DMS153 (cell line): ENCODE measurements at places on chromosomes 1 and 21.

- no peak for DNase-seq
Measured at GRCh38 chr1:43711524-43712386, 4.4 kb downstream of the ST3GAL3 start.

GRCh38 chr1:65258106-65258505 is 51.2 kb upstream of the DNAJC6 start:
- DNase-seq = no peak

- DNase-seq = peak; percentile 86
Measured at GRCh38 chr1:151196292-151196800, 2.0 kb upstream of the PIP5K1A start.

- no peak for DNase-seq
Measured at GRCh38 chr1:235073331-235073967, 55.2 kb downstream of the TOMM20 start.

GRCh38 chr1:3461934-3462275 is 7.4 kb downstream of the ARHGEF16 start:
- DNase-seq = no peak

DNA sequence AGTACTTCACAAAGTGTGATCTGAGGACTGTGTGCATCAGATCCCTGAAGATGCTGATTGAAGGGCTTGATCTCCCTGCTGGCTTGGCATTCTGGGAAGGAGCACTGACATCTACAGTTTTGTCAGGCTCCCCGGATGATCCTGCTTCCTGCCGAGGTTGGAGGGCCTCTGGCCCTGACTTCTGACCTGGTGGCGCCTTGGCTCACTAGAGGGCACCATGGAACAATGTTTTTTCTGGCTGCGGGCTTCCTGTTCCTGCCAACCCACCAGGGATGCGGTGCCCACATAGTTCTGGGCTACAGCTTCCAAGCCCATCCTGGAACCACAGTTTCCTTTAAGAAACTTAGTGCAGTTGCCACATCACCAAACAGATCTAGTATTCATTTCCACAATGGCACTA is 38.8 kb upstream of the RASAL2 start:
- DNase-seq = peak; percentile 57

GRCh38 chr1:3103967-3104677 is 35.1 kb downstream of the PRDM16 start:
- no peak for DNase-seq

DNA sequence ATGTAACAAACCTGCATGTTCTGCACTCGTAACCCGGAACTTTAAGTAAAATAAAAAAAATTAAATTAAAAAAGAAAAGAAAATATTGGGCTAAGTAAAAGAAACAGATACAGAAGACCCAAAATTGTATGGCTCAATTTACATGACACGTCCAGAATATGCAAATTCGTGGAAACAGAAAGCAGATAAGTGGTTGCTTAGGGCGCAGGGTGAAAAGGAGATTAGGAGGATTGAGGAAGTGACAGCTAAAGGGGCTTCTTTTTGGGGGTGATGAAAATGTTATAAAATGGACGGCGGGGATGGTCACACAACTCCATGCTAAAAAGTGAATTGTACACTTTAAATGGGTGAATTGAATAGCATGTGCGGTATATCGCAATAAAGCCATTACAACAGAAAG is 27.4 kb upstream of the ZBTB21 start:
- DNase-seq = no peak

DNA sequence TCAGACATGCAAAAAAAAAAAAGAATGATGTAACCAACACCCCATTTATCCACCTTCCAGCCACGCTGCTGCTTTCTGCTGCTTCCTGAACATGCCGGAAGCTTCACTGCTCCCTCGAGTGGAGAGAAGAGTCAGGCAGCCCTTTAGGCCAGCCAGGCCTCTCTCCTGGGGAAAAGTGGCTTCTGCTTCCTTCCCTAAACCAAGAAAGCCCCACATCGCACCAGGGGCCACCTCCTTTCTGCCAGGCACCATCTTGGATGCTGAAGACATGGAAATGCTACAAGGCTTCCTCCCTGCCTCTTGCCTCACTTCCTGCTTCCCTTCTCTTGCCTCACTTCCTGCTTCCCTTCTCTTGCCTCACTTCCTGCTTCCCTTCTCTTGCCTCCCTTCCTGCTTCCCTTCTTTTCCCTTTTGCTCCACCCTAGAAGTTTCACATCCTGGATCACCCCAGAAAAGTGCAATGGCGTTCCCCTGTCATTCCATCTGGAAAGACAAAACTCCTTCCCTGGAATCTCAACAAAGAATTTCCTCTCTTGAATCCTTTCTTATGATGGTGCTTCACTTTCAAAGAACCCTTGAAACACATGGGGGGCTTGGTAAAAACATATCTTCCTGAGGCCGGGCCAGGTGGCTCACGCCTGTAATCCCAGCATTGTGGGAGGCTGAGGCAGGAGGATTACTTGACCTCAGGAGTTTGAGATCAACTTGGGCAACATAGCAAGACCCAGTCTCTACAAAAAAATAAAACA is 18.7 kb downstream of the TNFRSF8 start:
- no peak for DNase-seq

GRCh38 chr1:91617285-91617765 is 116.7 kb downstream of the CDC7 start:
- peak; percentile 21 for DNase-seq

DNA sequence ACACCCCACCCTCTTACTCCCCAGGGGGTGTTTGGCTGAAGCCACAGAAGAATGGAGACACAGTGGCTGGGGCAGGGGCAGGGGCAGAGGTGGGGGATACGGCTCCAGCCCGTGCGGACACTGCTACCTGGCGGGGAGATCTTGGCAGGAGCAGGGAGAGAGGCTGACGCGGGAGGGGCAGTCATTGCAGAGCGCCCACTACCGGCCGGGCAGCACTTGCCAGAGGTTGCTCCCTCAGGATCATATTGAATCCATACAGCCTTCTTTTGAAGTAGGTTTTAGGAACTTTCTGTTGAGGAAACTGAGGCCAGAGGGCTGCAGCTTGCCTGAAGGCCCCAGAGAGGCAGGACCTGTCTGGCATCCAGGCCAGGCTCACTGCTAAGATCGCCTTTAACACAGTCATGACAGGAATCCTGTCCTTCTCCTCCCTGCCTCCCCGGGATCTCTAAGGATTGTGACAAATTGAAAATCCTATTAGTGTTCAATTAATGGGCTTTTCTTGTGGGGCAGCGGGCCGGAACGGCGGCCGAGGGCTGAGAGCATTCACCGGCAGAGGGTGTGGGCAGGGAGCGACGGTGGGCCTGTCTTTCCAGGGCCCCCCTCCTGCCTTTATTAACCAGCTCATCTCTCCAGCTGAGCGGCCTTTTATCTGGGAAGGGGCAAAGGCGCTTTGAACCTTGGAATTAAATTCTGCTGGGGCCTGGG is 65.5 kb upstream of the WNT4 start:
- no peak for DNase-seq

- no peak for DNase-seq
Measured at GRCh38 chr1:151309811-151310323, 17.3 kb downstream of the PI4KB start.

- no peak for DNase-seq
Measured at GRCh38 chr1:18112611-18113010, 5.0 kb downstream of the IGSF21 start.

DNA sequence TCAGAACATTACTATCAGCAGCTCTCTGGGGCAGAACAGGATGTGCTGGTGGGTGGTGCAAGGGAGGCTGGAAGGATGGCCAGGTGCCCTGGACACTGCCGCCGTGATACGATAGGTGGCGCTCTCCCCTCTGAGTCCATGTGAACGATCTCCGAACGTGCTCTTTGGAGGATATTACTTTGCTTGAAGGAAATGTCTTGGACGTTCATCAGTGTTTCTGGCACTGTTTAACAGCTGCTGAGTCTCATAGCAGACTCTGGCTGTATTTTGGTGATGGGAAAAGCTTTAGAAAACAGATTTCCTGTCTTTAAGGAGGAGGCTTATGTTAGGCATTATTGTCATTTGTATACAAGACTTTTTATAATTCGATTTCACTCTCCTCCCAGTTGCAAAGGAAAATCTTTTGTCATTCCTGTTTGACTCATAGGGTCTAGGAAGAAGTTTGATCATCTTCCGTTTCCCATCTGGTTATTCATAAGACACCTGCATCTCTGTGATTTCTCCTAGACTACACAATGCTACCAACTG is 386.2 kb upstream of the ADGRL2 start:
- no peak for DNase-seq

DNA sequence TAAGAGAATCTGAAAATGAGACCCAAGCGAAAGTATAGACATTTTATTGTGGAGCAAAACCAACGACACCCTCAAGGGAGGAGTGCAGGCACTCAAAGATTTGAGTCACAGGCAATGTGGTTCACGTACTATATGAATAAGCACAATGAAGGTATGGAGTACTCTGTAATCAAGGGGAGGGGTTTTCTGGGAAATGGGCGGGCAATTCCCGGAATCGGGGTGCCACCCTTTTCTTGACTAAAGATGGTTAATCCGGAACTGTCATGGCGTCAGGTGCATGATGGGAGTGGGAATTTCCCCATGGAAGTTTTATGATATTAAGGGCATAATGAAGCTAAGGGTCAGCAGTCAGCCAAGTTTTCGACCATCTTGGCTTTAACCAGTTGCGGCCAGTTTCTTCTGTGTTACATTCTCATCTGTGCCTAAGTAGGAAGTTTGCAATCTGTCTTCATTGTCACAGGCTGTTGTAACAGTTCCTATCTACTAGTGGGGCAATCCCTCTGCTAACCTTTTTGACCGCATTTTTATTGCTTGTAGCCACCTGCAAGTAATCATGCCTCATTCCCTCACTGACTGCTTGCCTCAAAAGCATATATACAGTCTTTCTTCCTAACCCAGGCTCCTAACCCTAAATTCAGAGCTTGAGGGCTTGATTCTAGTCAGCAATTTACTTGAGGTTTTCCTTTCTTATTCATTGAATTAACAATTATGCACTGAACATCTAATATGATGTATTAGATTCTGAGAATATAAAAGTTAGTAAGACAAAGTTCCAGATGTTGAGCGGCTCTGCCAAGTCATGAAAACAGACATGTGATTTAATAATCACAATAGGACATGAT is 775 bp upstream of the AIM2 start:
- DNase-seq = no peak

- DNase-seq = no peak
Measured at GRCh38 chr1:3393987-3394920, 60.2 kb upstream of the ARHGEF16 start.

GRCh38 chr1:243246916-243247315 is 8.2 kb downstream of the CEP170 start:
- DNase-seq = no peak

DNA sequence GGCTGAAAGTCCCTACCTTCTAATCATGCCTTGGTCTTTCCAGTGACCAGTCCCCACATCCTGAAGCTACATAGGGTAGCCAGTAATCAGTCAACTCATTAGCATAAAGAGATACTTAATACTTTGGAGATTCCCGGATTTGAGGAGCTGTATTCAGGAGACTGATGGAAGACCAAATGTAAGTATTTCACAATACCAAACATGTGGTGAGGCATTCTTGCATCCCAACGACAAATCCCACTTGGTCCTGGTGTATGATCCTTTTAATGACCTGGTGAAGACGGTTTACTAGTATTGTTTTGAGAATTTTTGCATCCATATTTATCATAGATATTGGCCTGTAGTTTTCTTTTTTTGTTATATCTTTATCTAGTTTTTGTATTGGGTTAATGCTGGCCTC is 40.6 kb downstream of the RGS7 start:
- DNase-seq = no peak

GRCh38 chr1:234956821-234957329 is 171.8 kb downstream of the TOMM20 start:
- no peak for DNase-seq

GRCh38 chr1:230084408-230085177 is 17.6 kb downstream of the GALNT2 start:
- no peak for DNase-seq

GRCh38 chr1:215321802-215322201 is 239.3 kb downstream of the KCNK2 start:
- no peak for DNase-seq

GRCh38 chr1:25343872-25344271 is 5.7 kb downstream of the TMEM50A start:
- DNase-seq = no peak

GRCh38 chr1:93821423-93822144 is 57.4 kb downstream of the DNTTIP2 start:
- DNase-seq = no peak

- no peak for DNase-seq
Measured at GRCh38 chr1:96934282-96934681, 212.7 kb downstream of the PTBP2 start.

- DNase-seq = no peak
Measured at GRCh38 chr1:39488012-39488545, 3.4 kb upstream of the BMP8A start.

DNA sequence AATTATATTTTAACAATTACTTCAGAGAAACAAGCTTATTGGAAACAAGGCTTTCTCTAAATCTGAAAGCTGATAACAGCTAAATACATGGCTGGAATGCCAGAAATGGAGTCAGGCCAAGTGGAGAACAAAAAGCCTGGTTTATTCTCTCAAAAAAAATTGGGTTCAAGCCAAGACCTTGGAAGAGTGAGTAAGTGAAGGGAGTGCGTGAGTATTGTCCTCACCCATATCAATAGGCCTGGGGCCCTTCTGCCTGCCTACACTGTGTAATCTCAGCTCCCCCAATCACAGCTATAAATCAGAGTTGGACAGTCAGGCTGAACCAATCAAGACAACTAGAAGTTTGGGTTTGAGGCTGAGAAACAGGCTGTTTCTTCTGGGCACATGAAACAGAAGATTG is 7.4 kb downstream of the KYAT3 start:
- no peak for DNase-seq

DNA sequence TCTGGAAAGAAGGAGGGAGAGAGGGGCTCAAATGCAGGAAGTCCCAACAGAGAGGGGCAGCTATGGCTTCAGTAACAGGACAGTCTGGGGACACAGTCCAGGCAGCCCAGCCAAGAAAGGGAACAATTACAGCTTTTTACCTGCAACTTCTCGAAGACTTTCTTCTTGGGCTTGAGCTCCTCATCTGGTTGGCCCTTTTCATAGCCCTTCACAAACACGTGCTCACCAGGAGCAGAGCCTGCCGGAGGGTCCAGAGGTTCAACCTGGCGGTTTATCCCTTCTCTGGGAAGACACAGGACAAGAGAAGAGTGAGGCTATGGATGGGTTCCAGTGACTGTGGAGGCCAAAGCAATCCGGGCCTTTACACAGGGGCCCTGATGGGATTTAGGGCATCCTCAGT is 37.9 kb downstream of the YARS1 start:
- DNase-seq = no peak

- DNase-seq = peak; percentile 92
Measured at GRCh38 chr1:246160905-246161304, 346.2 kb downstream of the SMYD3 start.
